CD4-positive, alpha-beta T cell treated with Interleukin-12 subunit alpha and Interleukin-12 subunit beta, for 1 hour (primary cell): ENCODE measurements at places on chromosomes 13 and 19.
A peak's percentile ranks its signal among the peaks of the same experiment; 100 is the strongest.

- peak; percentile 88 for DNase-seq
Observed at GRCh38 chr19:41570639-41571112, 5.3 kb upstream of the CEACAM21 start.

GRCh38 chr13:21748166-21748565 lies 77.3 kb downstream of the FGF9 start:
- DNase-seq: no peak

DNA sequence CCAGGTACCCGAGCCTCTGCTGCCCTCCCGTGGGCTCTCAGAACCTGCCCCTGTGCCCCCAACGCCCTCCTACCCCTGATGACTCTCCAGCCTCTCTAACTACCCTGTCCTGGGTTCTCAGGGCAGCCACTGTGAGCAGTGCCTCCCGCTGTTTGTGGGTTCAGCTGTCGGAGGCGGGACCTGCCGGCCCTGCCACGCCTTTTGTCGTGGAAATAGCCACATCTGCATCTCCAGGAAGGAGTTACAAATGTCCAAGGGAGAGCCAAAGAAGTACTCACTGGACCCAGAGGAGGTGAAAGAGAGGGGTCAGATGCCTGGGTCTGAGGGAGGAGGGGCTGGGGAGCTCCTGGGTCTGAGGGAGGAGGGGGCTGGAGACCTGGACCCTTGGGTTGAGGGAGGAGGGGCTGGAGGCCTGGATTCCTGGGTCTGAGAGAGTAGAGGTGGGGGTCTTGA lies 20.0 kb downstream of the CNFN start:
- DNase-seq: no peak

- DNase-seq: peak; percentile 28
Observed at GRCh38 chr13:48234566-48235340, 1.7 kb downstream of the ITM2B start.

DNA sequence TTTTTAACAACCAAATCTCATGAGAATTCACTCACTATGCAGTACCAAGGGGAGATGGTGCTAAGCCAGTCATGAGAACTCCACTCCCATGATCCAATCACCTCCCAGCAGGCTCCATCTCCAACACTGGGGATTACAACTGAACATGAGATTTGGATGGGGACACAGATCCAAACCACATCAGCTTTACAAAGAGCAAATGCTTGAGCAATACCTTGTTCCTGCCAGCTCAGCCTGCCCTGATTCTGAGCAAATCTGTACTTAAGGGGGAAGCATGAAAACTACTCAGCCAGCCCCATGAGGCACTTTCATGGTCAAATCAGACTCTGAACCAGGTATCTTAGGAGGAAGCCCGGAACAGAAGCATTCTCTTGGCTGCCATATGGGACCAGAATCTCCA lies 259.9 kb downstream of the TBC1D4 start:
- no peak for DNase-seq

DNA sequence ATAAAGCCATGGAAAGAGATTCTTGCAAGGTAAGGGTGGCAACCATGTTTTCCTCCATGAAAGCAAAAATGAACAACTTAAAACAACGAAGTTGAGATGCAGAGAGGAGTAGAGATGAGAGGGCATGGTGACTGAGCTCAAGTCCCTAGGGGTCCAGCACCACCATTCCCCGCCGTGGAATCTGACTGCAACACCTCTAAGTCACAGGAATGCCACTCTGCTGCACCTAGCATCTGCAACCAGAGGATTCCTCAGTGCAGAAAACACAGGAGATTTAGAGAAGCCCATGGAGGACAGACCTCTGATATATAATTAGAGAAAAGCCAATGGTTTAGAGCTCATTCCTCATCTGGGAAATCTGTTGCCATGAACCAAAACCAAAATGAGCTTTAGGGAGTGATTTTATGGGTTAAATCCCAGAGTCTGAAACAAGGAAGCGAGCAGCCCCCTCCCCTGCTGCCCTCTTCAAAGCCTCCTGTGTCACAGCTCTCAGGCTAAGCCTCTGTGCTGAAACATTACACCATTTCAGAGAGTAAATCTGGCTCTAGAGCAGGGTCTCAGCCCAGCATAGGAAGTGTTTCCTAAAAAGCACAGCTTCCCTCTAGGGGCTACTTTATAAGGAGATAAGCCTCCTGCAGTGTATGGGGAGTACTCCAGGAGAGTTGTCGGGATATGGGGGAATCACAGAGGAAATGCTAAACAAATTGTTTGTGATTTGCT lies 1043.6 kb downstream of the UQCRFS1 start:
- DNase-seq: no peak

- no peak for DNase-seq
Observed at GRCh38 chr13:36920616-36921185, 663 bp upstream of the SMAD9 start.

DNA sequence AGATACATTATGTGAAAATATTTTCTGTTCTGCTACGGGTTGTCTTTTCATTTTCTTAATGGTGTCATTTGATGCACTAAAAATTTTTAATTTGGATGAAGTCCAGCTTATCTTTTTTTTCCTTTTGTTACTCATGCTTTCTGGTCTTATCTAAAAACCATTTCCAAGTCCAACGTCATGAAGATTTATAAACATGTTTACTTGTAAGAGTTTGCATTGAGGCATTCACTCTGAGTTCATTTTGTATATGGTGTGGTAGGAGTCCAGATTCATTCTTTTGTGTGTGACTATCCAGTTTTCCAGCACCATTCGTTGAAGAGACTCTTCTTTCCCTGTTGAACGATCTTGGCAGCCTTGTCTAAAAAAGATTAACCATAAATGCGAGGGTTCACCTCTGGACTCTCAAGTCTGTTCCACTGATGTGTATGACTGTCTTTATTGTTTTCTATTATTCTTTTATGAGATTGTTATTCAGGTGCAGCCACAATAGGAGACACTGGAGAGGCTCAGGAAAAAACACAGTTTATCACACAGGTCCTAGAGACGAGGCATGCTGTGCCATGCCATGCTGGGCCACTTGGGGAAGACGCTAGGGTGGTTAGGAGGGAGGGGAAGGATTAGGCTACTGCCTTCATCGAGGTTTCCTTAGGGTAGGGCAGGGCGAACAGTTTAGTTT lies 35.0 kb downstream of the NAA16 start:
- no peak for DNase-seq

DNA sequence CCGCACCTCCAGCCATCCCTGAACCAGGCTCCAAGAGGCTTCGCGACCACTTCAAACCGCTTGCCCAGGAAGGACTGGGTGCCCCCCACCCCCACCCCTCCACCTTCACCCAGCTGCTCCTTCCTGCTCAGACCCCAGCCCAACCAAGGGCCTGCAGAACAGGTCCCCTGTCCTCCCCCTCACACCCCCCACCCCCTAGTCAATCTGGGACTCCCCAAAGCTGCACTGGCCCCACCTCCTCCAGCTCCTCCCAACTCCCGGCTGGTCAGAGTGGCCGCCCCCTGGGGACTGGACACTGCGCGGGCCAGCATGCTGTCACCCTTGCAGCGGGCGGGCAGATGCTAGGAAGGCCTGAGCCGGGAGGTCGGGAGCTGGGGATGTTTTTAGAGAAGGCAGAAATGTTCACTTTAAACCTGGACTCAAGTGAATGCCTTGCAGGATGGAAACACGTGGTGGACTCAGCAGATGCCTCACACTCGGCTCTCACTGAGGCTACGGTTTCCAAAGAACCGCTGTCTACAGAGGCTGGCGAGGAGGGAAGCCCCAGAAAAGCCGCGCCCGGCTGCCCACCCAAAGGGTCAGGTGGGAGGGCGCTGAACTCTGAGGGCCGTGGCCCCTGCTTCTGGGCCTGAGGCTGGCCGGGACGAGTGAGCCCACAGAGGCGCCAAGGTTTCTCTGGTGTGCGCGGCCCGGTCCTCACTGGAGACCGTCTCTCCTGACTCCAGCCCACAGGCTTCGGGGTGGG lies 8.0 kb downstream of the RPL36 start:
- no peak for DNase-seq
